HepG2 (cell line): ENCODE measurements at places on chromosomes 3 and 15. TPM values are rescaled to one million over a fixed set of nuclear protein-coding genes. Genes with fewer than 3 reads are reported as not detected.

Gene DUOXA2
- 0.32 and 0.61 TPM in 2 replicates for polyA plus RNA-seq

Gene ILDR1
- not detected in 2 replicates for polyA plus RNA-seq

Gene ESYT3
- 1.5 and 1.6 TPM in 2 replicates for polyA plus RNA-seq

Gene KNG1
- polyA plus RNA-seq = 6.5 and 8.1 TPM in 2 replicates
